ENCODE measurements at places on chromosomes 2 and 18.

DNA sequence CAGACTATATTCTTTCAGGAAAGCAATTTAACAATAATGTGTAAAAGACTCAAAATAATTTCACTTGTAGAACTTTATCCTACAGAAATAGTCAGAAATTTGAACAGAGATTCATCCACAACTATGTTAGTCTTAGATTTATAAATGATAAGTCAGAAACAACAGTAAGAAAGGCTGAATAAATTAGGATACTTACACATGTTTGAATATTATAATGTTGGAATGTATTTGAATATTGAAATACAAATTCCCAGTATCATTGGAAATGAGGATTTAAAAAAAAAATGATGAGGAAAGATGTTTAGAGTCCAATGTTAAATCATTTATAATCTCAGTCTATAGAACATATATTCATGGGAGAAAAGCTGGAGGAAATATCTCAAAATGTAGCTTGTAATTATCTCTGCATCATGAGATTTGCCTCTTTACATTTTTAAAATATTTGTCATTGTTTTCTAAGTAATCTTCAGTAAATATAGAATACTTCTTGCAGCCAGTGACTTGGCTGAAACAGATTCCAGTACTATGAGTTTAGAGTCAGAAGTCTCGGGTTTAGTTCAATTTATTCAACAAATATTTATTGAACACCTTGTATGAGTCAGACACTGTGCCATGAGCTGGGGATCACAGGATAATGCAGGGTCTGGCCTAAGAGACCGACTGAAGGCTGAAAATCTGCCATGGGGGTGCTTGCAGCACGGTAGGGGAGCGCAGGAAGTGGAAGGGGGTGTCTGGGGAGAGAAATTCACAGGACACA is 32.3 kb downstream of the CXCR4 start:
- H3K36me3 ChIP-seq, result no peaks in the 10 kb centered on the region
- no peak overlapping the region for H3K27ac ChIP-seq
- H3K4me1 ChIP-seq, result no peaks in the 10 kb centered on the region
- no peak for DNase-seq

DNA sequence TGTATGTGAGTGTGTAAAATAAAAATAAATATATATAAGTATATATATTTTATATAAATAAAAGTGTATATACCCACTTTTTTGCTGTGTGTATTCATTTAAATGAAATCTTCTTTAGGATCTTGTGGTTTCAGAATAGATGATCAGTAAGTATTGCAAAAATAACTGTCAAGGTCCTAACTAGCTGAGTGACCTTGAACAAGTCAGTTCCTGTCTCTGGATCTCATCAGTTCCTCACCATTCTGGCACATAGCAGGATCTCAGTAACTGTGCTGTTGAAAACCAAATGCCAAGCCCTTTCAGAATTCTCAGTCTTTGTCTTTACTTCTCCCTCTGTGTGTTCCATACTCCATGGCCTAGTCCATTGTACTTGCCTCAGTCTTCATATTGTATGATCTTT is 115.3 kb upstream of the CXCR4 start:
- H3K27me3 ChIP-seq, result no peaks in the 10 kb centered on the region
- no peak overlapping the region for H3K27ac ChIP-seq
- no peak for DNase-seq
- peaks cover 12% of the 10 kb centered on the region for H3K4me1 ChIP-seq
- no peaks in the 10 kb centered on the region for H3K36me3 ChIP-seq
- no peak overlapping the region for H3K4me3 ChIP-seq

- no peak overlapping the region for H3K27ac ChIP-seq
- DNase-seq, result no peak
- peaks cover 12% of the 10 kb centered on the region for H3K4me1 ChIP-seq
- peaks cover 24% of the 10 kb centered on the region for H3K36me3 ChIP-seq
- H3K27me3 ChIP-seq, result no peaks in the 10 kb centered on the region
- H3K4me3 ChIP-seq, result no peak overlapping the region
Observed at GRCh38 chr2:85308896-85309555, 18.8 kb downstream of the TGOLN2 start.

- no peak overlapping the region for H3K27ac ChIP-seq
- DNase-seq, result no peak
- H3K4me3 ChIP-seq, result no peak overlapping the region
Observed at GRCh38 chr2:200148366-200148765, 158.1 kb upstream of the SPATS2L start.

- no peaks in the 10 kb centered on the region for H3K36me3 ChIP-seq
- no peak overlapping the region for H3K4me3 ChIP-seq
- no peak overlapping the region for H3K27ac ChIP-seq
- no peak for DNase-seq
- peaks cover 3% of the 10 kb centered on the region for H3K4me1 ChIP-seq
Observed at GRCh38 chr2:231221761-231222160, 23.3 kb downstream of the ARMC9 start.

DNA sequence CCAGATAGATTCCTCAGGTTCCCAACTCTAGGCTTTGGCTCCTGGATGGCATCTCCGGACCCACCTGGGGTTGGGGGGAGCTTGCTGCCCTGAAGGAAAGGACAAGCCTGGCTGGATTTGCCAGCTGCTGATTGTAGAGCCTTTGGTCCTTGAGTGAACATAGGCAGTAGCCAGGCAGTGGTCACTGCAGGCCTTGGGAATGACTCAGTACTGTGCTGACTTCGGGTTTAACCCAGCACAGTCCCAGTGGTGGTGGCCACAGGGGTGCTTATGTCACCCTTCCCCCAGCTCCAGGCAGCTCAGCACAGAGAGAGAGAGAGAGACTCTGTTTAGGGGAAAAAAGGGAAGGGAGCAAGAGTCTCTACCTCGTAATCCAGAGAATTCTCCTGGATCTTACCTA is 27.7 kb upstream of the ACTR2 start:
- no peak overlapping the region for H3K4me3 ChIP-seq
- no peak overlapping the region for H3K27ac ChIP-seq
- H3K36me3 ChIP-seq, result no peaks in the 10 kb centered on the region
- no peaks in the 10 kb centered on the region for H3K27me3 ChIP-seq
- no peak for DNase-seq
- H3K4me1 ChIP-seq, result no peaks in the 10 kb centered on the region

DNA sequence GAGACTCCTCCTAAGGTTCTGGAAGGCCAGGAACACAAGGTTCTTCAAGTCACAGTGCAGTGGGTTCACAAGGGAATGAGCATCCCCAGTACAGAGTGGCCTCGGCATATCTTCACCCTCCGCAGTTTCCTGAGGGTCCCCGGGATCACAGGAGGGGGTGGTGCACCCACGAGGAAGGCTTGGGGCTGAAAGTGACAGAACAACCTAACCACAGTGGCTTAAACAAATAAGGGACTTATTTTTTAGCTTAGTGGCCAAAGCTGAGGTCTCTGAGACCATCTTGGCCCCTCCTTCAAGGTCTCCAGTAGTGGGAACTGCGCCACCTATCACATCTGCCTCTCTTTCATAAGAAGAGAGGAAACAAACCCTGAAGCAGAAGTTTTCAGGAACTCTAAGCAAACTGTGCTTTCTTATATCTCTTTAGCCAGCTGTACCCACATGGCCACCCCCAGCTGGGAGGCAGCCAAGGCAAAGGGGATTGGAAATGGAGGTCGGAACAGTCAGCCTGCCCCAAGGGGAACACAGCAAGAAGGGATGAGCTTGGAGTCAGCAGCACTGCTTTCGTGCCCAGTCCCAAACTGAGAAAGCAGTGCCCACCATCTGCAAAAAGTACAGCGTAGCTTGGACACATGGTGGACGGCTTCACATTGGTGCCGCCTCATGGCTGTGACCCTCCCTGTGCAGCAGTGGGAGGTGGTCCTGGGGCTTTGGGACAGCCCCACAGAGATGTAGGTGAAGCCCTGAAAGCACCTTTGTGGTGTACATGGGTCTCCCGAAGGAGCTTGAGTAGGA is 260.0 kb upstream of the ID2 start:
- no peaks in the 10 kb centered on the region for H3K36me3 ChIP-seq
- H3K27ac ChIP-seq, result no peak overlapping the region
- no peak for DNase-seq
- no peaks in the 10 kb centered on the region for H3K27me3 ChIP-seq
- H3K4me1 ChIP-seq, result no peaks in the 10 kb centered on the region
- no peak overlapping the region for H3K4me3 ChIP-seq

GRCh38 chr2:63364866-63365265 is 223.4 kb downstream of the WDPCP start:
- no peaks in the 10 kb centered on the region for H3K27me3 ChIP-seq
- no peaks in the 10 kb centered on the region for H3K36me3 ChIP-seq
- DNase-seq, result no peak
- no peak overlapping the region for H3K4me3 ChIP-seq
- no peak overlapping the region for H3K27ac ChIP-seq

- peaks cover 28% of the 10 kb centered on the region for H3K4me1 ChIP-seq
- no peak overlapping the region for H3K4me3 ChIP-seq
- DNase-seq, result no peak
- H3K36me3 ChIP-seq, result peaks cover 4% of the 10 kb centered on the region
- no peak overlapping the region for H3K27ac ChIP-seq
- H3K27me3 ChIP-seq, result no peaks in the 10 kb centered on the region
Observed at GRCh38 chr2:160356485-160356884, 137.1 kb downstream of the RBMS1 start.

DNA sequence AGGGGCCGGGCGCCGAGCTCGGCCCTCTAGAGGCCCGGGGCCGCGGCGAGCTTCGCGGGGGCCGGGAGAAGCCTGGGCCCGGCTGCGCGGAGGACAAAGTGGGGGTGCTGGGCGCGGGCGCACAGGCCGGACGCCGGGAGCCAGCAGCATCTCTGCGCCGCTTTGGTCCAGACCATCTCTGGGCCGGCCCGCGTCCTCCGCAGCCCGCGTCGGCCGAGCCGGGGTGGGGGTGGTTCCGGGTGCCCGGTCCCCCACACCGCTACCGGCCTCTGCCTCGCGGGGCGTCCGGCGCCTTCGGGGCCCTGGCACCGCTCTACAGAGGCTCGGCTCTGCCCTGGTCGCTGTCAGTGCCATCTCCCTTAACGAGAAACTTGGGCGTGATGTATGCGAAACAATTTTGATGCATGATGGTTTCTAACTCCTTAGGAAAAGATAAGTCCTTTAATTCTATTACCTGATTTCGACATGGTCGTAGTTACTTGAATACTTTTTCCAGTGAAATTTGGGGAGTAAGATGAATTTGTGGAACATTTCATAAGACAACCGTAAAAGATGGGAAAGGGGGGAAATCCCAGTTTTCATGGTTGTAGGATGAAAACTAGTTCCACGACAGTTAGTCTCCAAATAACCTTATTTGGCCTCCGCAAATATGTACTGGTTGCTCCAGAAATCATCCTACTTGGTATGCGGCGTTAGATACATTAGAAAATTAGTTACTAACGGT is 562 bp downstream of the TWSG1 start:
- H3K4me3 ChIP-seq, result peak overlapping the region; percentile 85
- H3K36me3 ChIP-seq, result peaks cover 2% of the 10 kb centered on the region
- no peak for DNase-seq
- H3K27me3 ChIP-seq, result no peaks in the 10 kb centered on the region

DNA sequence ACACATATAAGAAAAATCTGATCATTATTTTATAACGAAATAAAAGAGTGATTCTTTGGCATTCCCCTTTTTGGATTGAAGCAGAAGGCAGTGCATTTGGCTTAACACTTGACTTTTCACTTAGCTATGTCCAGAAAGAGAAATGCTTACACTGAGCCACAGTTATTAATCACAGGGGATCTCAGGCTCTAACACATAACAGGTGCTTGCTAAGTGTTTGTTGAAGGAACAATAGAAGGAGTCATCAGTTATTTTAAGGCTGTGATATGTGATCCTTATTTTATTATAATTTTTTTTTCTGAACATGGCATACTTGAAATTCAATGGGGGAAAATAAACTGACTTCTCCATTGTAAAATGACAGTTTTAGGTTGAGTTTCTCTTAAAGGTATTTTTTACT is 209.5 kb downstream of the UBE2E3 start:
- no peaks in the 10 kb centered on the region for H3K27me3 ChIP-seq
- no peak for DNase-seq
- no peaks in the 10 kb centered on the region for H3K4me1 ChIP-seq
- H3K4me3 ChIP-seq, result no peak overlapping the region
- H3K27ac ChIP-seq, result no peak overlapping the region
- H3K36me3 ChIP-seq, result no peaks in the 10 kb centered on the region

DNA sequence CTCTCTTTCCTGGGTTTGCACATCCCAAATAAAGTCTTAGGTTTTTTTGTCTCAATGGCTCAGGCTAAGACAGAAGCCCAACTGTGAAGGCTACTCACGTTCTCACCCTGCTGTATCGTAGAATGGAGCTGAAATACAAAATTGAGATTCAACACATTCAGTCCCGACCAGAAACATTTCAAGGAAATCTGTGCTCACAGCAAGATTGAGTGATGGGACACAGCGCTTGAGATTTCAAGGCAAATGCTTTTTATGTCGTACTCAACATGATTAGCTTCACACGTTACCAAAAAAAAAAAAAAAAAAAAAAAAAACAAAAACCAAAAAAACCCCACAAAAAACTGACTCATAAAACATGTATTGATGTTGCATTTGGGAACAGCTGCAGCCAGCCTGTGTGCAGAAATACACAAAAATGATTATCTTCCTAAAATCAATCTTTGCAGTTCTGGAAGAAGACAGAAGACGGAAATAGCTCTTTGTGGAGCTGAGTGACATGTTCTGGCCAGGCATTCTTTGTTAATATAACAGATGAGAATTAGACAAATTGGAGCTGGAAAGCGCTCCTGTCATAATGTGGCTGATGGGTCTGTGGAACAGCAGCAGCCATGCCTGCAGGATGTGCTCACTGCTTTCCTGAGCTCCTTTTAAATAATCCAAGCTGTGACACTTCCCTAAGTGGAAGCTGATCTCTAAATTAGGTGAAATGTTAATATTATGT is 453.2 kb downstream of the LPIN1 start:
- H3K4me1 ChIP-seq, result no peaks in the 10 kb centered on the region
- no peaks in the 10 kb centered on the region for H3K36me3 ChIP-seq
- no peak overlapping the region for H3K27ac ChIP-seq
- H3K4me3 ChIP-seq, result no peak overlapping the region

DNA sequence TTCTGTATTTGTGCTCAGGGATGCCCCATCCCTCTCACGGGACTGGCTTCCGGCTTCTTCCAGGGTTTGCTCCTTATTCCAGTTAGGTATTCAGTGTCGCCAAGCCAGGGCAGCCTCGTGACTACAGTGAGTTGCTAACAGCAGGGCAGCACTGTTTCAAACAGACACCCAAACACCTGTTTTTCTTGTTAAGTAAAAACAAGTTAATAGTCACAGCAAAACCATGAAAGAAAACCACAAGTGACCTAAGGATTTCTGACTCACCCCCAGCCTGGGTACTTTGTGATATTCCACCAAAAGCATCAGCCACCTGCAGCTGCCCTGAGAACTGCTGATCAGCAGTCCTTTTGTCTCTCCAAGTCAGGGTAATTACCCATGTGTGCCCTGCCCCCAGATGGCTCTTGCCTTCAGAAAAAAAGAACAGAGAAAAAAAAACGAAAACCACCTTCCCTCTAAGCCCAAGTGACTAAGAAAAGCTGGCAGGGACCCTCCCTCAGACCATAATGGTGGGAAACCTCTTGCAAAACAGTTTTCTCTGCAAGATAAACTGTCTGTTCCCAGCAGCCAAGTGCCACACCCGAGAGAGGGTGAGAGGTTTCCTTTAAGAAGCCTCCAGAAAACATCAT is 178.2 kb downstream of the ANAPC1 start:
- no peaks in the 10 kb centered on the region for H3K36me3 ChIP-seq
- DNase-seq, result no peak

GRCh38 chr2:205366336-205367060 is 315.8 kb upstream of the NRP2 start:
- no peaks in the 10 kb centered on the region for H3K27me3 ChIP-seq
- H3K27ac ChIP-seq, result no peak overlapping the region
- no peak for DNase-seq
- H3K4me3 ChIP-seq, result no peak overlapping the region
- H3K4me1 ChIP-seq, result peaks cover 13% of the 10 kb centered on the region

GRCh38 chr2:15116830-15117229 is 444.3 kb downstream of the NBAS start:
- no peaks in the 10 kb centered on the region for H3K4me1 ChIP-seq
- no peaks in the 10 kb centered on the region for H3K36me3 ChIP-seq
- H3K4me3 ChIP-seq, result no peak overlapping the region
- H3K27ac ChIP-seq, result no peak overlapping the region
- DNase-seq, result no peak
